A172 (cell line): ENCODE measurements at places on chromosomes 1 and 21. TPM values are rescaled to one million over a fixed set of nuclear protein-coding genes. Genes with fewer than 3 reads are reported as not detected.

Gene SEMA4A
- 0.31 TPM in 1 of 2 replicates, not detected in the other for total RNA-seq

DNA sequence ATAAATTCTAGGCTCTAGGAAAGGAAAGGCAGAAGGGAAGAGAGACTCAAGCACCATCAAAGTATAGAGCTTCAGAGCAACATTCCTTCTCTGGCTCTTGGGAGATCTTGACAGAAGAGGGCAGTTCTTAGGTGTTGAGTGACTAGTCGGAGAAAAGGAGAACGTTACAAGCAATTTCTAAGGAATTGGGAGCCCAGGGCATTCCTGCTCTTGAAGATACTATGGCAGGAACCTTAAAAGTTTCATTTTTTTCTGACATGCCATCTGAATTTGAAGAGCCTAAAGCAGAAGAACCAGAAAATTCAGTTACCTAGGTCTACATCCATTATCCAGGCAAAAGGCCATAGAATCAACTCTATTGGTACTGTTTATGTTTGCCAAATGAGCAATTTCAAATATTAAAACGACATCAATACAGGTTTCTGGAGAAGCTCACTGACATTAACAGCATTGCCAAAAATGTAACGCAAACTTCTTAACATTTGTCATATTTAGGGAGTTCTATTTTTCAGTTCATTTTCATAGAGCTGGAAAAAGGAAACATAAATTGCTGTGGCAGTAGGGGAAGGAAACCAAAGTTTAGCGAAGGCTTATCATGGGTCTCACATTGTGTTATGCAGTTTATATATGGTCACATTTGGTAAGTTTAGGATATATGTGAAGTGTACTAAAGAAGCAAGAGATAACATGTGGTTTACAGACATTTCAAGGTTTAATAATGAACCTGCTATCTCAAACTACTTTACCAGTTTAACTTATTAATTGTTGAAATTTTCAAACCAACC lies 210.1 kb upstream of the NRIP1 start:
- DNase-seq = no peak

DNA sequence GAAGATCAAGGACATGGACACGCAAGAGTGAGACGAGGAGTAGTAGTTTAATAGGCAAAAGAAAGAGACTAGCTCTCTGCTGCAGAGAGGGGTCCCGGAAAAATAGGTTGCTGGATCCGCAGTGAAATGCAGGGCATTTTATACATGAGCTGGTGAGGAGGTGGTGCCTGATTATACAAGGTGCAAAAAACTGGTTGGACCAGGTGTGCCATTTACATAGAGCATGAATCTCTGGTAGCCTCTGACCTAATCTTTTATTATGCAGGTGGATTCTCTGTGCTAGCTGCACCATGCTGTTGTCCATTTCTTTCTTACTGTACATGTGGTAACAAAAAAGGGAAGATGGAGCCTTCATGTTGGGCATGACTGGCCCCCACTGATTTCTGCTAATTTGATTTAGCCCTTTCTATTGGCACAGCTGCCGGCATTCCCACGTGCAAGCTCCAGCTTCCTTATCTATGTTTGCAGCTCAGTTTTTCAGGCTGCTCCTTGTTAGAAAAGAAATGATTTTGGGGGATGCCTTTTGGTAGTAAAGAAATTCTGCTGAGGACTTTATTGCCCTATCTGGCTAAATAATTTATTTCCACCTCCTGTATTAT lies 548.1 kb downstream of the BRINP3 start:
- DNase-seq = no peak

DNA sequence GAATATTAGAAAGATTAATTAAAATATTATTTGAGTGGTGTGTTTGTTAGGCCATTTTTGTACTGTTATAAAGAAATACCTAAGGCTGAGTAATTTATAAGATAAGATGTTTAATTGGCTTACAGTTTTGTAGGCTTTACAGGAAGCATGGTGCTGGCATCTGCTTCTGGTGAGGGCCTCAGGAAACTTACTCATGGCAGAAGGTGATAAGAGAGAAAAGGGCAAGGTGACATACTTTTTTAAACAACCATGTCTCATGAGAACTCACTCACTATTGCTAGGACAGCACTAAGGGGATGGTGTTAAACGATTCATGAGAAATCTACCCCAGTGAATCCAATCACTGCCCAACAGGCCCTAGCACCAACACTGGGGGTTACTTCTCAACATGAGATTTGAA lies 56.7 kb upstream of the RGS21 start:
- DNase-seq = peak; percentile 46

- DNase-seq = peak; percentile 63
Observed at GRCh38 chr1:172383536-172383935, 36.9 kb upstream of the C1orf105 start.

DNA sequence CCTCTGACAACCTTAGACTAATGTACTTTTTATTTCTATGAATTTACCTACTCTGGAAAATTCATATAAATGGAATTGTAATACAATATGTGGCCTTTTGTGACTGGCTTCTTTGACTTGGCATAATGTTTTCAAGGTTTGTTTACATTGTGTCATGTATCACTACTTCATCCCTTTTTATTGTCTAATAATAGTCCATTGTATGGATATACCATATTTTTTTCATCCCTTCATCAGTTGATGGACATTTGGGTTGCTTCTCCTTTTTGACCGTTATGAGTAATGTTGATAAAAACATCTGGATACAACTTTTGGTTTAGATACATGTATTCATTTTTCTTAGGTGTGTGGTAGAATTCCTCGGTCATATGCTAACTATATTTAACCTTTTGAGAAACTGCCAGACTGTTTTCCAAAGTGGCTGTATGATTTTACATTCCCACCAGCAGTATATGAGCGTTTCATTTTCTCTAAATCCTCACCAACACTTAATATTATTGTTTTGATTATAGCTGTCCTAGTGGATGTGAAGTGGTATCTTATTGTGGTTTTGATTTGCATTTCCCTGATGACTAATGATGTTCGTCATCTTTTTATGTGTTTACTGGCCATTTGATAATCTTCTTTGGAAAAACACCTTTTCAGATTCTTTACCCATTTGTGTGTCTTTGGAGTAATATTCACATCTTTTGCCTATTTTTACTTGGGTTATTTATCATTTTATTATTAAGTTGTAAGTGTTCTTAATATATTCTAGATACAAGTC lies 3.5 kb downstream of the RO60 start:
- DNase-seq = peak; percentile 33

DNA sequence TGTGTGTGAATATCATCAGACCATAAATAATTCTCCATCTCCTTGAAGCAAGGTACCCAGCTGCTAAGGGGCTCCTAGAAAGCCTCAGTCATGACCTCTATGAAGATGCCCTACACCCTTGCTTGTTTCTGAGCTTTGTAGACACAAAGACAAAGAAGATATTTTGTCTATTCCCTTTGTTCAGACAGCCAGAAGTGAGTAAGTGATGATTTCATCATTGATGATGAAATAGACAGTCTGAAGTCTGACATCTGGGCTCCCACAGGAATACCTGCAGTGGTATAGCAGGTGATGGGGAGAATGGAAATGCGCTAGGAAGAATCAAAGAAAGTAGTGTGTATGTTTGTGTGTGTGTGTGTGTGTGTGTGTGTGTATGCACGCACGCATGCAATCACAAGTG lies 82.2 kb upstream of the DPT start:
- no peak for DNase-seq

DNA sequence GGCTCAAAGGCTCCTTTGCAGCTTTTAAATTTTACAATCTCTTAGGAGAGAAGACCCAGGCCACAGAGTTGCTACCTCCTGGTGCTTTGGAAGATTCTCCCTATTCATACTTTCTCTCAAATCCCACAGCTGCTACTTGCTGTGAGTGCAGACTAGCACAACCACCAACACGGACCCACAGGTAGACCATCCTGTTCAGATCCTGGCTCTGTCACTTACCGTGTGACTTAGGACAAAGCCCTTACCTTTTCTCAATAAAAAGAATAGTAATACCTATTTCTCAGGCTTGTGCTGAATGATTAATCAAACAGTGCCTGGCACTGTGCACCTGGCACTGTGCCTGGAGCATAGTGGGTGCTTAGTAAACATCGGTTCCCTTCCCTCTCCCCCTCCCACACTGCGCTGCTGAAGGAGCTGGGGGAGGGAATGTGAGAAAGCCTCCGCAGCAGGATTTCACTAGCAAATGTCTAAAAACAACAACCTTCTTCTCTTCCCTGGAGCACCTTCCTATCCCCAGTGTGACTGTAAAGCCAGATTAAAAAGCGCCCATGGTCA lies 81.7 kb downstream of the PGM1 start:
- DNase-seq = no peak

Gene TNFSF4
- 60.3 and 63.8 TPM in 2 replicates for total RNA-seq

- DNase-seq = no peak
Observed at GRCh38 chr1:10513199-10513598, 38.4 kb downstream of the PEX14 start.

DNA sequence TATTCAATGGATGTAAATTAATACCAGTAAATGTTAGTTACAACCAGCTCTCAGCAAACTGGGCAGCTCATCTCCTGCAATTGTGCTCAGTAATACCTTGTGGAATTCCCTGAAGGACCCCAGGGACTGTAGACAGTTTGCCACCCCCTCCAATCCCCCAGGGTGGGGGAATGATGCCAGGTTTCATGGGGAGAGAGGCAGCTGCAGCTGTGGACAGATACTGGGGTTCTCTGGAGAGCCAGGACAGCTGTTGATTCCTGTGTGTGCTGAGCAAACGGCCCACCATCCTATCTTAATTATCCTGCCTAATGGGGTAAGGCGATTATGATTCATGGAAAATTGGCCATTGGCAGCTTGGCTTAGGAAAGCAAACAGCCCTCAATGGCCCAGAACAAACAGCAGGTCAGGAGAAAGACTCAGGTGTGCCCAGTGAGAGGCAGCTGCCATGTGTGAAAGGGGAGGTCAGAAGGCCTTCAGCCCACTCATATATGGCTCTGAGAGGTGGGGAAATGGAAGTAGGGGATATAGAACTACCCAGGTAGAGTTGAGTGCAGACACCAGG lies 148.9 kb upstream of the CTTNBP2NL start:
- DNase-seq = no peak
